Stimulated activated CD8-positive, alpha-beta memory T cell treated with anti-CD3 and anti-CD28 coated beads, Interleukin-2, amount 100 ng/mL, for 1 hour (primary cell): ENCODE measurements at places on chromosomes 3 and 15.

GRCh38 chr15:45093622-45094357 lies 20.2 kb downstream of the DUOX2 start:
- DNase-seq, result no peak

DNA sequence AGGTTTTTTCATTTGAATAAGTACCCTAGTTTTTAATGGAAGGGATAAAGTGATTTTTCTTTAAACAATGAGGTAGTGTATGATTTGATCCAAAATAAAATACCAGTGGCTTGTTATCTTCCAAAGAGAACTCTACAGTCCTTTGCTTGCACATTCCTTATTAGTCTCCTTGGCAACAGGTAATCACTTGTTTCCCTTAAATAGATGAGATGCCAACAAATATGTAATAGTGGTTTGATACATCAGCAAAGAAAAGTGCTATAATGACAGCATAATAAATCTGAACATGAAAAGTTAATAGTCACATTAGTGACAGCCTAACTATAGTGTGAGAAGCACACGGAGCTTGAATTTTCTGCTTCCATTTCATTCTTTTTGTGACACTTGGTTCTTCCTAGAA lies 360.2 kb downstream of the ZNF385D start:
- no peak for DNase-seq

DNA sequence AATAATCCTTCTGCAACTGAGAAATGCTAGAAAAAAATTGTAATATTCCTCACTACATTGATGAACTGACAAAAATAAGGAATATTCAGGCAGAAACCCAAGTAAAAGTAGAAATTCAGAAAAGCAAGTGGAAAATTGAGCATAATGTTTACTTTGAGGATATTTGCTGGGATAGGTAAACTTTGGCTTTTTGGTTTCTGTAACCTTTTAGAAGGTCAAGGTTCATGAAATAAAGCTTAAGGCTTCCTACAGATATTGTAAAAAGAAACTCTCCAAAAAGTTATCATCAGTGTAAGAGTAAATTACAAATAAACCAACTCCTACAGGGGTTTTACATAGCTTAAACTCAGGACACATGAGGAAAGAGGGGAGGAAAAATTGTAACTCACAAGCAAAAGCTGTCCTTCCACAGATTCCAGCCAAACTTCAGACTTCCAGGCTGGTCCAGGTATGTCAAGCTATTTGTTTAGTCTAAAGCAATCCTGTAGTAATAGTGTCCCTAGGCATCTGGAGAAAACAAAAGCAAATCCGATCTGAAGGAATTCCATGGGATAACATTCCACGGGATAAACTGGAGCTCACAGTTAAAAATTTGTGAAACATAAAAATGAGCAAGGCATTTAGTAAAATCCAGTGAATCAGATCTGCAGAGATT lies 21.1 kb downstream of the C3orf70 start:
- no peak for DNase-seq

DNA sequence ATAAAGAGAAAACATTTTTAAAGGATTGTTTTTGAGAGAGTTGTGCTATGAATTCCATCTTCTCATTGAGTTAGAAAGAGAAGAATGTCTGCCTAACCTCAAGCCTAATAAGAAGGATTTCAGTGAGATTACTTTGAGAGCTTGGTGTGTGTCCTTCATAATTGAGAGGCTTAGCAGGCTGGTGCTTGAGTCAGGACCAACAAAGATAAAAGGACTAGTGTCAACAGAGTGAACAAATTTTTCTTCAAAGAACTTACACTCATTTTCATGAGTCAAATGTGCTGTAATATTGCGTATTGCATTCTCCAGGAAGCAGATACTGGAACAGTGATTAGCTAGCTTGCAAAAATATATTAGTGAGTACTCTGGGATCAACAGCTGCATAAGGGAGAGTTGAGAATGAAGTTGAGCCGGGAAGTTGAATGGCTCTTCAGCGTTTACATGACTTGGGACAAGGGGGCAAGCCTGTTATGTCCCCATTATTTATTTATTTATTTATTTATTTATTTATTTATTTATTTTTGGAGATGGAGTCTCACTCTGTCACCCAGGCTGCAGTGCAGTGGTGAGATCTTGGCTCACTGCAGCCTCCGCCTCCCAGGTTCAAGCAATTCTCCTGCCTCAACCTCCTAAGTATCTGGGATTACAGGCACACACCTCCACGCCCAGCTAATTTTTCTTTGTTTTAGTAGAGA lies 37.5 kb upstream of the SLITRK3 start:
- no peak for DNase-seq

DNA sequence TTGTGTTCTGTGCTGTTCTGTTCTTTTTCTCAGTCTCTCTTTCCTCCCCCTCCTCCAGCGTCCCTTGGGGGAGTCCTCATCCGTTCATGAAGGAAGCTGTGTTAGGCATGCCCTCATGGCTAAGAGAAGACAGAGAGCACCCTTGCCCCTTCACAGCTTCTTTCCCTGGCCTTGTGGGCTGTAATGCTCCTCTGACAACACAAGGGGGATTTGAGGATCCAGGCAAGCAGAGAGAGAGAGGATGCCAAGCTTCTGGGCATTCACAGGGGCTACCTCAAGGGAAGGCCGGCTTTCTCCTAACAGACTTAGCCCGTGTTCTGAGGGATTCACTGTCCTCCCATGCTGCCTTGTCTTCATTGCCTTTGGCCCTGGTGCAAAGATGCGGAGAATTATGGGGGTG lies 389.5 kb downstream of the LRTM1 start:
- DNase-seq, result no peak

DNA sequence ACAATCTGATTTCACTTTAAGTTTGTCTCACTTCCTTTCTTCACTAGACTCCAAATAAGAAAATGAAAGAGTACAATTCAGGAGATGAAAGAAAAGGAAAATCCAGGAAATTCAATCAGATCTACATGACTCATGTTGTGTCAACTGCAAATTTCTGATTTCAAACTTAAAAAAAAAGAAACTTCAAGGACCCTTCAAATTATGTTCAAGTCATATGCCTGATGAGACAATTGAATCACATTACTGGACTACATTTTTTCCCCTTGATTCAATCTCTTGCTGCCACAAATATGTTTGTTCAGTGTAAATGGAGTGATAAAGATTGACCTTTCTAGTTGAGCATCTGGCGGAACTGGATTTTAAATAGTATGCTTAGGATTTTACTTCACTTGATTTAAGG lies 37.4 kb downstream of the FRMD5 start:
- DNase-seq, result no peak

DNA sequence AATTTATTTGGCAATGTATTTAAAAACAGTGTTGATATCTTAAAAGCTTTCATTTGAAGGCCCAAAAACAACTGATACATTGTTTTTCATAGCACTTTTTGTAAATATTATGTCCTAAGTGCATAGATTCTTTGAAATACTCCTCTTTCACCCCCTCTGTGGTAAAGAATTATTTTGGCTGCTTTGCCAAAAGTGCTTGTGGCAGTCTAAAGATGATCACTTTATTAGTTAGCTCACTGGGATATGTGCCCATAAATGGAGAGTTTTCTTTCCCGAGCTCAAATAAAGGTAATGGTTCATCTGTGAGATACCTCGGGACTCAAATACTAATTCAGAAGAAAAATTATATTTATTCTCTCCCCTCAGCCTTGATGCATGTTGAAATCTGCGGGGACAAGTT lies 16.7 kb downstream of the AKAP13 start:
- DNase-seq, result no peak

DNA sequence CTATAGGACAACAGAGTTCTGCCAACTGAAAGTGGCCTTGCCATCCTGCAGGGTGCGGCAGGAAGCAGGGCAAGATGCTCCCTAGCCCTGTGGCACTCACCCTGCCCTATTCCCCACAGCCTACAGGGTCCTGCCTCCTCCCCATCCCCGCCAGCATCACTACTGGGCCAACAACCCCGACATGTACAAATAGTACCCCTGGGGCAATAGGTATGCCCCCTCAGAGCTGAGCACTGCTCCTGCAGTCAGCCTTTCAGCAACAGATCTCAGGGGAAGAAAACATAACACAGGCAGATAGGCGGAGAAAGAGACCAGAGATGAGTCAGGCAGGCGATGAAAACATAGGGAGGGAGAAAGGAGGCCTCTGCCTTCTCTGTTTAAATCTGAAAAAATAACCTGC lies 74.7 kb downstream of the XXYLT1 start:
- DNase-seq, result no peak

DNA sequence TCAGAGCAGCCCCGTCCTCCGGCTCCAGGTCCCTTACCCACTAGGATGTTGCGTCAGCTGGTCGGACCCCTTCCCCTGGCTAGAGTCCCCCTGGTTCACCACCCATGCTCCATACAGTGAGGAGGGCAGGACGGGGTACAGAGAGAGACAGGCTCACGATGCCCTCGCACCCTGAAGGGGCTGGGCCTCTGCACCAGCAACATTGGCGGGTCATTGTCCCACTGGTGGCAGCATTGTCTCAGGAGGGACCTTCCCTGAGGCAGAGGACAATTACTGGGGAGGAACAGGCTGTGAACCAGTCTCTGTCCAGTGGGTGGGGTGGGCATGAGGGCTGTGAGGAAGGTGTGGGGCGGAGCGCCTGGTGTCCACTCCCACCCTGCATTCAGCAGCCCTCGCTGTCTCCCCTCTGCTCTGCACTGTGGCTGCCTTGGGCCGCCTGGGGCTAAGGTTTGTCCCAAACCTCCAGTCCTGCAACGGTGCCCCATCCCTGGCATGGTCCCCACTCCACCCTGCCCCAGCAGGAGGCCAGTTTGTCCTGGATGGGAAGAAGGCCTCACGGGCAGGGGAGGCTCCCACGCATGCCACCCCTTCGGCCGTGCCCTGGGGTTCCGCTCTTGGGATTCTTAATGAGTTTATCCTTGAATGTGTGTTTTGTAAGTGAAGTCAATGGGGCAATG lies 48.0 kb upstream of the KLF13 start:
- DNase-seq, result no peak

DNA sequence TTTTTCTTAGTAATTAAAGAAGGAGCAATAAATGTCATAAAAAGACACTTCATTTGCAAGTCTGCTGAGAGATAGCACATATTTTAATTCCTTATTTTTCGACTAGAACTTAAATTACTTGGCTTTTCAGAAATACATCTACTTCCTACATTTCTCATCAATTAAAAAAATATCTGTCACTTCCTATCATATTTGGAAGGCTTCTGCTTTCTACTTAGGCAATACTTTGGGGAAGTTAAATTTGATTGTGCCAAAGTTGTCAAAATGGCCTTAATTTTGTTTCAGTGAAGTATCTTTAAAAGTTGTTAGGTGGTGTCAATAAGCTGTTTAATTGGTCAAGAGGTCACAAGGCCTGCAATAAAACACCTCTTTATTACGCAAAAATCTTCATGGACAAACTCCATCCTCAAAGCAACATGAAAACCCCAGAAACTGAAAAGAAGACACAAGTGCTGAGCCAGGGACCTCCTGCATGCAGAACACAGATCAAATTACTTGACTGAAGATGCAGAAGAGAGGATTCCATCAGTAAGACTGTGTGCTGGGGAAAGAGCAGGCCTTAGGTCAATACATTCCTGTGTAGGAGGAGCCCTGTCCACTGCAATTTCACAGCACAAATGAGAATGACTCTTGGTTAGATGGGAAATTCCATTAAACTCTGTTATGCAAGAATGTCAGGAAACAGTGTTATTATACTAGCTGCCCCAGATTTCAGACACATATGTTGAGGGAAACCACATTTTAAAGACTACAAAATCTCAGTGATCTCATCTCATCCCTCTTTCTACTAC lies 48.0 kb upstream of the FSTL1 start:
- no peak for DNase-seq

DNA sequence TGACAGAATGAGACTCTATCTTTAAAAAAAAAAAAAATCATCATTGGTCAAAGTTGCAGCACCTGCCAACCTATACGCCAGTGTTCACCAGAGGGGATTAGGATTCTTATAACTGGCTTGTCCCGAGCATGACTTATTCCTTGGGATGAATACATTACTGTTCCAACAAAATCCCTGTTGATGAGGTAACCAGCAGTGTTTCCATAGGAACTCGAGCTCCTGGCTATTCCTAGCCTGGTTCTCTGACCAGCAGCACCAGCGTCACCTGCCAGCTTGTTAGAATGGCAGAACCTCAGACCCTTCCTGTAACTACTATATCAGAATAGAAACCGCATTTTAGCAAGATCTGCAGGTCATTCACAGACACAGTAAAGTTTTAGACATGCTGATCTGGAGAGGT lies 364.4 kb downstream of the PTPRG start:
- no peak for DNase-seq

- no peak for DNase-seq
Measured at GRCh38 chr3:17070161-17070959, 185.6 kb downstream of the PLCL2 start.

GRCh38 chr15:79028411-79028964 lies 62.1 kb downstream of the RASGRF1 start:
- DNase-seq, result no peak

- no peak for DNase-seq
Measured at GRCh38 chr3:126781406-126781805, 77.4 kb downstream of the CHCHD6 start.

DNA sequence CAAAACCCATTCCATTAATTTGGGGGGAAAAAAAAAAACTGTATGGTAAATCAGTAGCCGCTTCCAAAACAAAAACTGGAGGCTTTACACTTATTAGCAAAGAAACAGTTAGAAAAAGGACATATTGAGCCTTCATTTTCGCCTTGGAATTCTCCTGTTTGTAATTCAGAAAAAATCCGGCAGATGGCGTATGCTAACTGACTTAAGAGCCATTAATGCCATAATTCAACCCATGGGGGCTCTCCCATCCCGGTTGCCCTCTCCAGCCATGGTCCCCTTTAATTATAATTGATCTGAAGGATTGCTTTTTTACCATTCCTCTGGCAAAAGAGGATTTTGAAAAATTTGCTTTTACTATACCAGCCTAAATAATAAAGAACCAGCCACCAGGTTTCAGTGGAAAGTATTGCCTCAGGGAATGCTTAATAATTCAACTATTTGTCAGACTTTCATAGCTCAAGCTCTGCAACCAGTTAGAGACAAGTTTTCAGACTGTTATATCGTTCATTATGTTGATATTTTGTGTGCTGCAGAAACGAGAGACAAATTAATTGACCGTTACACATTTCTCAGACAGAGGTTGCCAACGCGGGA lies 9.4 kb upstream of the RPL24 start:
- no peak for DNase-seq

DNA sequence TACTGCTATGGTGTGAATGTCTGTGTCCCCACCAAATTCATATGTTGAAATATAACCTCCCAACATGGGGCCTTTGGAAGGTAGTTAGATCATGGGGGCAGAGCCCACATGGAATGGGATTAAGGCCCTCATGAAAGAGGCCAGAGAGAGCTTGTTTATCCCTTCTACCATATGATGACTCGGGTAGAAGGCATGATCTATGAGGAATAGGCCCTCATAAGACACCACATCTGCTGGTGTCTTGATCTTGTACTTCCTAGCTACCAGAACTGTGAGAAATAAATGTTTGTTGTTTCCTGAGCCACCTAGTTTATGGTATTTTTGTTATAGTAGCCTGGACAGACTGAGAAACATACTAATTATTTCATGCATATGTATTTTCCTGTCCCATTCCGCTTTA lies 51.9 kb downstream of the WWTR1 start:
- no peak for DNase-seq

- no peak for DNase-seq
Measured at GRCh38 chr3:52121464-52121805, 32.8 kb downstream of the POC1A start.
